A549 treated with CORT108297 at 1 μM for 4 hours (cell line): ENCODE measurements at places on chromosomes 3 and 15. TPM values are rescaled to one million over a fixed set of nuclear protein-coding genes. Genes with fewer than 3 reads are reported as not detected.

The CMTM7 gene
- 26.4 to 41.7 TPM (median 35.6 TPM) in 5 replicates for total RNA-seq

The TMEM212 gene
- not detected in 5 replicates for total RNA-seq

The GNAT1 gene
- 0.06 TPM in 1 of 5 replicates, not detected in the others for total RNA-seq

The KNL1 gene
- total RNA-seq: 5.1 to 7.9 TPM (median 6.8 TPM) in 5 replicates

The PPARG gene
- total RNA-seq: 36.5 to 40.3 TPM (median 39.3 TPM) in 5 replicates

The CHAC1 gene
- 3.1 to 9.5 TPM (median 5.5 TPM) in 5 replicates for total RNA-seq
